NCI-H1417 treated with DMSO at 0.1 percent for 48 hours (cell line): ENCODE measurements at places on chromosomes 3 and 15.
A peak's percentile ranks its signal among the peaks of the same experiment; 100 is the strongest.

GRCh38 chr15:50059883-50060282, 59.1 kb downstream of the ATP8B4 start:
- no peak for DNase-seq

- DNase-seq = no peak
These were observed 72.0 kb upstream of the KLF13 start for GRCh38 chr15:31254431-31255175.

GRCh38 chr3:161689584-161690298, 193.1 kb downstream of the OTOL1 start:
- DNase-seq = peak; percentile 93

DNA sequence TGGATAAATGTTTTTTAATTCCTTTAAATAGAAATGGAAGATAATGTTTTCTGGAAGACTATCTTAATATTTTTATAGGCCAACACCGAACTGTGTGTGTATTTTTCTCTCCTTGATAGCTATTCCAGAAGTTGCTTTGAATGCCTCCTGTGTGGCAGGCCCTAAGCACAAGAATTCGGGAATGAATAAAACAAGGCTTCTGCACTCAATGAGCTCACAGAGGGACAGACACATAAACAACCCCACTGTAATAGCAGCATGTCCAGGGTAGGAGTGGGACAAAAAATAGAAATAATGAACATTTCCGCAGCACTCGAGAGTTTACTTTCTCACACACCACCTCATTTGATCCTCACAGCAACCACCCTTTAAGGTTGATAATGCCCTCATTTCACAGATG, 18.0 kb downstream of the SRGAP3 start:
- no peak for DNase-seq

DNA sequence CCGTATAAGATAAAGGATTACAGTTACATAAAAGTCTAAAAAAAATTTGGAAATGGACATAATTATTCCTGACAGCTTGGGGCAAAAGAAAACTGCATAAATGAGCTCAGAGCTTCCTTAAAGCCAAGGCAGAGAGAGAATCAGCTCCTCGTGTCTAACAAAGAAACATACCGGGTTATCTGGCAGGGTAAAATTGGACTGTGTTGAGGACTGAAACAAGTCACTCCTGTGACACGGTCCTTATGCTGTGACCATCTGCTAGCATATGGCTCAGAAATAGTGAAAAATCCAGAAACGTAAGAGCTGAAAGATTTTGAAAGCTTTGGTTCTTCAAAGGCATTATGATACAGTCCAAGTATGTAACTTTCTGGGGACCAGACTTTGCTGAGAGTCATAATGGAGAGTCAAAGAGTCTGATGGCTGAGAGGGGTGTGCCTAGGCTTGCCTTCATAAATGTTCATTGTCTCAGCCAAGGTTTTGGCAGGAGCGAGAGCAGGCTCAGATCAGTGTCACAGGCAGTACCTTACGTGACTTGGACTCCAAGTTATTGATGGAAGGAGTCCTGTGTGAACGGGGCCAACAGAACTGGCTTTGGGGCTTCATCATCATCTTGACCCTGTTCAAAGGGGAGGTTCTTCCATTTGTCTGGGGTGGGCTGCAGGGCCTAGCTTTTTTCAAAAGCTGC, 12.5 kb downstream of the MAP6D1 start:
- DNase-seq = no peak

DNA sequence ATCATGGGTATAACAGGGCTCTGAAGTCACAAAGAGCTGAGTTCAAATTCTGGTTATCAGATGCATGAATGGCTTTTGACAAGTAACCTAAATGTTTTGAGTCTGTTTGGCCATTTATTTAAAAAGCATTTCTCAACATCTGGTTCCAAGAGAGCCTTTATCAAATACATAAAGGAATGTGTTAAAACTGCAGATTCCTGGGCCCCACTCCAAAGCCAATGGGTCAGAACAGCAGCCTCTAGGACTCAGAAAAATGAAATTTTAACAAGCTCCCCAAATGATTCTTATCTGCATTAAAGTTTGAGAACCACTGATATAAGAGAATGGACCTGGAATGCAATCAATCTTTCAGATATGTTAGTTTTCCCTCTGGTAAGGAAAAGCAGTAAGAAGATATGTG, 3.4 kb downstream of the B4GALT4 start:
- no peak for DNase-seq

- DNase-seq = no peak
These were observed 116.9 kb upstream of the RAD18 start for GRCh38 chr3:9080163-9080562.

DNA sequence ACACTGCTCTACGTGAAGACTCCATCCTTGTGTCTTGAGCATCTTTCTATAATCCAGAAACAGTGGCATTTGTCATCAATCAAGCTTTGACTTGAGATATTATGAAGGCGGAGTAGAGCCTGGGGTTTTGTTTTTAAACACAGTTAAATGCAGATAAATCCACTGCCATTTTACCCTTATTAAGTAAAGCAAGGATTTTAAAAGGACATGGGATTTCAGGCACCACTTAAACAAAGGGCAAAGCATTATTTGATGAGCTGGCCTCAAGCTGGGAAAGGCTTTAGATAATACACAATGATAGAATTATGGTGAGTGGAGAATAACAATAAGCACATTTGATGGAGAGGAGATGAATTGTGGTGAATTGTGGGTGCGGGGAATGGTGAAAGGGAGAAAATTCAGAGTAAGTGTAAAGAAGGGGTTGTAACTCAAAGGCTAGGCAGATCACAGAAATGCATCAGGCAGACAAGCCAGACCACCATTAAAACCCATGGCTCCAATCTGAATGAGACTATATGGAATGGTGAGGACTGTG, 54.9 kb upstream of the GLCE start:
- no peak for DNase-seq

- DNase-seq = no peak
These were observed 135.8 kb downstream of the GREM1 start for GRCh38 chr15:32853592-32853991.

DNA sequence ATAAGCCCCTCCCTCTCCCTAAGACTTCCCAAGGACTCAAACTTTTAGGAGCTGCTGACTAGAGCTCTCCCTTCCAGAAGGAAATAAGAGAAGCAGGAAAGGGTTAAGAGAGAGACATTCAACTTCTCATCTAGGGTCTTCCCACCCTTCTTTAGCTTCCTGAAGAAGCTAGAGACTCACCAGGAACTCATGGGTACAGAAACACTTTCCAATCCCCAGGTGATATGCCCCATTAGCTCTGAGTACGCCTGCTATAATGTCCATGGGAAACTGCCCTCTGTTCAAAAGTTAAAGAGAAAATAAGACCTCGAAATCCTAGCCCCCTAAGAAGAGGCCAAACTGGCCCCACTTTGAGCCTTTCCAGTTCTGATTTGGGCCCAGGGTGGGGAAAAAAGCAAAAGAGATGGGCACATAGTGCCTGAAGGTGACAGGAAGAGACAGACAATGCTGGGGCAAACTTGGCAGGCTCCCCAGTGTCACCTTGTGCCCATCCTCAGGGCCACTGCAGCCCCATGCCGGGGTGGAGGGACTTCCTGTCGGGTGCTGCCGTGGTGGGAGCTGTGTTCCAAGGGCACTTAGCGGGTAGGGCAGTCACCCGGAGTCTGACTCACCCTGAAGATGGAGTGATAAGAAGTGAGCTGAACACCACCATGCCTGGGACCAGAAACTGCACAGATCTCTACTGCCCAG, 29.5 kb downstream of the CCDC12 start:
- no peak for DNase-seq

DNA sequence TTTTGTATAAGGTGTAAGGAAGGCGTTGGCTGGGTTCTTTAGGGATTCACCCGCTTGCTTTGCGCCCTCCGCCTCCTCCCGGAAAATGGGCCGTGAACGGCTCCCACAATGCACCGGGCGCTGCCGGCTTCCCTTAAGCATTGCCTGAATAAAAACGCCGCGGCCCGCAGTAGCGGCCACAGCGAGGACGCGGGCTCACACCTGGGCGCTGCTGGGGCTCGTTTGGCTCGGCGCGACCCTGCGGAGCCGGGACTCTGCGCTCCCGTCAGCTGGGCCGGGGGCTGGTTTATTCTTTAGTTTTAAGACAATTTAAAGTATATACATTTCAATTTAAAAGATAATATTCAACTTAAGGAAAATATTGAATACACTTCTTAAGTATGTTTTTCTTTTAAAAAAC, 343.5 kb upstream of the RGMA start:
- DNase-seq = no peak

DNA sequence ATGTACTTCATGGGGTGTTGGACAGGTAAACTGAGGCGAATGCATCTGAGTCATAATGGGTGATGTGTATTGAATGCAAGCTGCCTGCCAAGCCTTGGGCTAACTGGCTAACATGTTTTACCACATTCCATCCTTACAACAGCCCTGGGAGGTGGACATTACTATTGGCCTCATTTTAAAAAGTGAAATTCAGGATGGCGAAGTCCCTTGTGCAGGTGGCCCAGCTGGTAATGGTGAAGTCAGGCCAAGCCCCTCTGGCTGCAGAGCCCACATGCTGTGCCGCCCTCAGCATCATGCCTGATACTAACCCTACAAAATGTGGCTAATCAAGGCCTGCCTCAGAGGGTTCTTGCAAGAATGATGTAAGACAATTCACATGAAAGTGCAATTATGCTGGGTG, 60.0 kb upstream of the CHD2 start:
- DNase-seq = no peak

- DNase-seq = no peak
These were observed 330.7 kb upstream of the SLCO3A1 start for GRCh38 chr15:91522605-91523332.

GRCh38 chr3:61724801-61725200, 163.4 kb downstream of the PTPRG start:
- DNase-seq = no peak

DNA sequence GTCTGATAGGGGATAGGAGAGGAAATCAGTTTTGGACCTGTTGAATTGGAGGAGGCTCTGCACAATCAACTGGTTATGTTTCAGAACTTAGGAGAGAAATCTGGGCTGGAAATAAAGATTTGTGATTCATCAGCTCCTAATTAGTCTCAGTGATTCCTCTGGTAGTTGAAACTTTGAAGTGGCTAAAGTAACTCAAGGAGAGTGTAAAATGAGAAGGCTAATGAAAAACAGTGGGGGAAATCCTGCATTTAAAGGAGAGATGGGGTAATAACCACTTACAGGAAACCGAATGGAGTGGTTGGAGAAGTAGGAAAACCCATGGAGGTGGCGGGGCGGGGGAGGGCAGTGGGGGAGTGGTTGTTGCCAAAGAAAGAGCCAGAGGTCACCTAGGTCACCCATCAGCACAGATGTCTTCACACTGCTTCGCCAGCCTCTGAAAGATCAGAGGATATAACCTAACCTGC, 32.6 kb downstream of the MAP2K5 start:
- no peak for DNase-seq

GRCh38 chr15:60471314-60471713, 7.6 kb downstream of the ICE2 start:
- DNase-seq = no peak

DNA sequence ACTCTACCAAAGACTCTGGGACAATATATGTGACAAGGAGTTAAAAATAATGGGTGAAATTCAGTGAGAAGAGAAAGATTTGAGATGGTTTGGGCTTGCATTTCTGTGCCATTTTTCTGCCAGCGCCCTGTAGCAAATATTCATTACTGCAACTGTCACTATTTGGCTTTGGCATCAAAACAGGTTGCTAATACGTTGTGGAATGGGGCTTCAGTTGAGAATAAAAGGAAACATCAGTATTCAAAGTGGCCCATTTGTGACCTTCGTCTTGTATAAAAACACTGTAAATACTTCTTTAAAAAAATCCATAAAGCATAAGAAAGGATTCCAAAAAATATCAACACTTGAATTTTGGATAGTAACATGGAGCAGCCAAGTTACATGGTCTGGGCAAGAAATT, 309.2 kb downstream of the ZNF385D start:
- no peak for DNase-seq

GRCh38 chr15:77024273-77025082, 29.6 kb downstream of the PSTPIP1 start:
- DNase-seq = no peak

DNA sequence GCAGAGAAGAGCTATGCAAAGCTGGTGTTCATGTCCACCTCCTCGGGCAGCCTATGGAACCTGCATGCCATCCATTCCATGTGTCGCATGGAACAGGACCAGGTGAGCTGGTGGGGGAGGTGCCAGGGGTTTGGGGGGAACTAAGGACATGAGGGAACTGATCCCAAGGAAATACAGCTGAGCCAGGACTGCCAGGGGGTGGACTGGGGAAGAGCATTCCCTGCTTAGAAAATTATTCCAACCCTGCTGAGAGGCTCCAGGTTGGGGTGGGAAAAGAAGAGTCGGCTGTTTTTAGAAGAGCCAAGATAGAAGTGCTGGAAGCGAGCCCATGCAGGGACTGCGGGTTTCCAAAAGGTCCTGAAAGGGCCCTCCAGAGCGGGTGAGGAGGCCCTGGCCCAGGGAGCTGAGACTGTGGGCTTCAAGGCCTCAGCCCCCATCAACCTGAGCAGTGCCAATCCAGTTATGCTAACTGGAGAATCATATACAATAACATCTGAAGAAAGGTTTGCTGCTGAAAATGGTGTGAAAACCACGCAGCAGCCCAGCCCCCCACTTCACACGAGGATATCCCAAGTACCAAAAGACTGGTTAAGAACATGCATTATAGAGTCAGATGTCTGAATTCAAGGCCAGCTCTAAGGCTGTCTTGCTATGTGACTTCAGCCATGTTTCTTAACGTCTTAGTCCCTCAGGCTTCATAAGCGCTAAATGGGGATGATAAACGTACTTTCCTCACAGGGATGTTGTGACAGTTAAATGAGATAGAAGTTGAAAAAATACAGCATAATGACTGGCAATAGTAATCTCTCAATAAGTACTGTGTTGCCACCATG, 7.8 kb downstream of the DISP2 start:
- DNase-seq = no peak

DNA sequence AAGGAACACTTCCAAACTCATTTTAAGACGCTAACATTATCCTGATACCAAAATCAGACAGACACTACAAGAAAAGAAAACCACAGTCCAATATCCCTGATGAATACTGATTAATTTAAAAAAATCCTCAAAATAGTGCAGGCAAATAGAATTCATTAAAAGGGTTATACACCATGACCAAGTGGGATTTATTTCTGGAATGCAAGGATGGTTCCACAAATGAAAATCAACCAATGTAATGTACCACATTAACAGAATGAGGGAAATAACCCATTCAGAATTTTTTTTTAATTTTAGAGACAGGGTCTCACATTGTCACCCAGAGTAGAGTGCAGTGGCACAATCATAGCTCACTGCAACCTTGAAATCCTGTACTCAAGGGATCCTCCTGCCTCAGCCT, 17.3 kb upstream of the AP4E1 start:
- DNase-seq = no peak

GRCh38 chr3:126858887-126859286, 124.0 kb upstream of the PLXNA1 start:
- peak; percentile 86 for DNase-seq

- no peak for DNase-seq
These were observed 67.5 kb downstream of the TMEM44 start for GRCh38 chr3:194565597-194566190.

- no peak for DNase-seq
These were observed 66.3 kb downstream of the TPRG1 start for GRCh38 chr3:189238071-189238470.

DNA sequence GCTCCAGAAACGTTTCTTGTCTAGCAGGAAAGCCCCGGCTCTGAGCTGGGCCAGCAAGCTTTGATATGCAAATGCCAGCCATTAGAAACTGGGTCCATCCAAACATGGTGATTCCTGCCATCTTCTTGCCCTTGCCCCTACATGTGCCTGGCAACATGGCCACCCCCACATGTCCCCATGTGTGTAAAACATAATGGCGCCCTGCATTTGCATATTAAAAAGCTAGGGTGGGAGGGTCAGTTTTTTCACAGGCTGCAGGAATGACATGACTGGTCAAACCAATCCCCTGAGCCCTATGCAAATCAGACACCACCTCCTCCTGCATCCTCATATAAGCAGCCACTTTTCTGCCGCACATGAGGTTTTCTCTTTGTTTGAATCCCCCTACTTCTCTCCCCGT, 21.2 kb downstream of the GPR156 start:
- no peak for DNase-seq
